NCI-H1417 treated with DMSO at 0.1 percent for 48 hours (cell line): ENCODE measurements at places on chromosomes 11 and 22.
A peak's percentile ranks its signal among the peaks of the same experiment; 100 is the strongest.

DNA sequence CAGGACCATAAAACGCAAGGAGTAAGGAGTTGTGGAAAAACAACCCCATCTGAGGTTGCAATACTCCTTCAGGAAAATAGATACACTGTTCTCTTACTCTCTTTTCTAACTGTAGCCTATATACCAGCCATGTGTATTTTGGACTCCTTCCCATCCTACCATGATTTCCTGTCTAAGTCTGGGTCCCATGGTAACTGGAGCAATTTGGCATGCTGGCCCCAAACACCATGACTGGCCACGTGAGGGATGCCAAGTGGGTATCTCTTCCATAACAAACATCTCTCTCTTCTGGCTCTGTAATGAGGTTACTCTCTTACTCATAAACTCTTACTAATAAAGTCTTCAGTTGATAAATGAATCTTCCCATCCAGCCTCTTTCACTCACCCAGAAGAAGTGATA, 26.5 kb downstream of the ABTB2 start:
- no peak for DNase-seq

DNA sequence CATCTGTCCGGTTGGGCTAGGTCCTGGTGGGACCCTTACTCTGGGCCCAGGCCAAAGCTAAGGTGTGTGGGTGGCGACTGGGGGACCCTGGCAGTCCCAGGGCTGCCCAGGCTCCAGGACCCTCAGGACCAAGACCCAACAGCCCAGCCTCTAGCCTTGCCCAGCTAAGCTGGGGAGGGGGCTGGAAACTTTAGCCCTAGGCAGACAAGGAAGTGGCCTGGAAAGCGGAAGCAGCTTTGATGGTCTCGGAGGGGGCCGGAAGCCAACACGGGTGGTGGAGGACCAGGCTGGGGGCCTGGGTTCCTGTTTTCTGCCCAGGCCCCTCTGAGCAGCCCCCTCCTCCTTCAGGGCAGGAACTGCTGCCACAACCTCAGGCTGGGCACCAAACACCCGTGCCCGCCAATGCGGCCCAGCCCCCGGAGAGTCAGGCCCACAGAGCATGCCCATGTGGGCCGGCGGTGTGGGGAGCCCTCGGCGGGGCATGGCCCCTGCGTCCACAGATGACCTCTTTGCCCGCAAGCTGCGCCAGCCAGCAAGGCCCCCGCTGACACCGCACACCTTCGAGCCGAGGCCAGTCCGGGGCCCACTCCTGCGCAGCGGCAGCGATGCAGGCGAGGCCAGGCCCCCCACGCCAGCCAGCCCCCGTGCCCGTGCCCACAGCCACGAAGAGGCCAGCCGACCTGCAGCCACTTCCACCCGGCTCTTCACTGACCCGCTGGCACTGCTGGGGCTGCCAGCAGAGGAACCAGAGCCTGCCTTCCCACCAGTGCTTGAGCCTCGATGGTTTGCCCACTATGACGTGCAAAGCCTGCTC, 2.8 kb downstream of the SIPA1 start:
- DNase-seq: no peak

GRCh38 chr11:128339792-128340191, 247.6 kb downstream of the ETS1 start:
- DNase-seq: no peak

- DNase-seq: no peak
Observed at GRCh38 chr11:37076866-37077265, 478.8 kb upstream of the RAG2 start.

DNA sequence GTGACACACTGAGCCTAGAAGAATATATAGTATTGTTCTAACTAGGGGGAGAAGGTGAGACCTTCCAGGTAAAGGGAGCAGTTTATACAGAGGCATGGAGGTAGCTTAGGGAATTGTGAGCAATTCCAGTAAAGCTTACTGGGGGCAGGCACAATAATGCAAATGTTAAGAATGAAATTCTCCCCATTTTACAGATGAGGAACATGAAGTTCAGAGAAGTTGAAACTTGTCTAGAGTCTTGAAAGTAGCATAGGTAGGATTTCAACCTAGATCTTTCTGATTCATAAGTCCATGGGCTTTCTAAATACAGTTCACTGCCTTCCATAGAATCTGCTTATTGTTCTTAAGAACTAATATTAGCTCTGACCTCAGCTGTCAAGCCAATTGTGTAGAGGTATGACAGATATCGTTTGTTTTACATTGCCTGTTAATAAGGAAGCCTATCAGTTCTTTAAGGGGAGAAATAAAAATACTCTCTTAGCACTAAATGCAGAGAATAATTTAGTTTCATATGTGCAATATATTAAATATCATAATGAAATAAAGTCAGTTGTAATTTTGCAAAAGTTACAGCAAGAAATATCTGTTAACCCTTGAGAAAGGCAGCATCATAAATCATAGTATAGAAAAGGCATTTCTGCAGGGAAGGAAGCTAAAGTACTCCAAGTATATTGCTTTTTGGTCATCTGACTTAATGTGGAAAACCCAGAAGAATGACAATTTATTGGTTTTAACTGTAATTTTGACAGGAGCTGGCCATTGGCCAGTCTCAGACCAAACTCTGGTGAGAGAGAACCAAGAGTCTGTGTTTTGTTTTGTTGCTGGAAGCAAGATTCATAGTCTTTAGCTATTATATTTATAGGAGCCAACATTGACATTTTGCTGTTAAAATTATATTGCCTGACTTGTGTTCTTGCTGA, 181.8 kb downstream of the UVRAG start:
- no peak for DNase-seq

- DNase-seq: no peak
Observed at GRCh38 chr11:8234425-8234821, 29.3 kb downstream of the LMO1 start.

GRCh38 chr22:32880893-32881596, 79.5 kb downstream of the TIMP3 start:
- no peak for DNase-seq

DNA sequence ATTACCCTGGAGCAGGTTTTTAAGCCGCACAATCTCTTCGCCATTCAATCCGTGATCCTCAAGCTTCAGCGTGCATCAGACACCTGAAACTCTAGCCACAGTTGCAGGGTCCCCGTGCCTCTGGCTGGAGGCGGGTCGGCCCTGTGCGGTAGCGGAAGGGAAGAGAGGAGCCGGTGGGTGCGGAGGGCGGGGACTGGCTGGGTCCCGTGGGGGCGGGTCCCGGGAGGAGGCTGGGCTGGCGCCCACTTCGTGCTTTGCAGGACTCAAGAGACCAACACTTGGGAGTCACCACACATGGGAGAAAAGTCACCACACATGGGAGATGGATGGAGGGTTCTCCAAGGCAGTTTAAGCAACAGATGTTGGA, 772 bp downstream of the C22orf15 start:
- no peak for DNase-seq

DNA sequence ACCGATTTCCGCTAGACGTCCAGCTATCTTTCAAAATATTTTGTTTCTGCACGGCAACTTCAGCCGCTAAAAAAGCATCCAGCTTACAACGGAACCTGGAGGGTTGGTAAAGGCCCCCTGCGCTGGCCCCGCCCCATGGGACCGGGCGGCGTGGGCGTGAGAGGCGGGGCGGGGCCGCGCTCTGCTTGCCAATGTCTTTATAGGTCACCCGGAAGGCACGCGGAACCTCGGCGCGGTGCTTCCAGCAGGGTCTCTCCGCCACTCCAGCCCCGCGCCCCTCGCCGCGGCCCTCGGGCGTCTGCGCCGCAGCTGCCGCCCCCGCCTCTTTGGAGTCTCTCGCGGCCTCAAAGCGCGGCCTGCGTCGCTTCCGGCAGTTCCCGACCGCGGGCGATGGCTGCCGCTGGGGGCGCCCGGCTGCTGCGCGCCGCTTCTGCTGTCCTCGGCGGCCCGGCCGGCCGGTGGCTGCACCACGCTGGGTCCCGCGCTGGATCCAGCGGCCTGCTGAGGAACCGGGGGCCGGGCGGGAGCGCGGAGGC, at the start of gene FDX1:
Gene FDX1, plus strand, starts transcription at position 218 of the 536 bp plus-strand sequence. Its CDS starts 173 bp downstream, at position 391.
- peak; percentile 70 for DNase-seq

- DNase-seq: no peak
Observed at GRCh38 chr11:18012122-18012905, 533 bp downstream of the SERGEF start.

GRCh38 chr11:457111-457760, 7.2 kb downstream of the PTDSS2 start:
- DNase-seq: no peak

GRCh38 chr11:28026634-28027290, 81.2 kb downstream of the KIF18A start:
- no peak for DNase-seq

DNA sequence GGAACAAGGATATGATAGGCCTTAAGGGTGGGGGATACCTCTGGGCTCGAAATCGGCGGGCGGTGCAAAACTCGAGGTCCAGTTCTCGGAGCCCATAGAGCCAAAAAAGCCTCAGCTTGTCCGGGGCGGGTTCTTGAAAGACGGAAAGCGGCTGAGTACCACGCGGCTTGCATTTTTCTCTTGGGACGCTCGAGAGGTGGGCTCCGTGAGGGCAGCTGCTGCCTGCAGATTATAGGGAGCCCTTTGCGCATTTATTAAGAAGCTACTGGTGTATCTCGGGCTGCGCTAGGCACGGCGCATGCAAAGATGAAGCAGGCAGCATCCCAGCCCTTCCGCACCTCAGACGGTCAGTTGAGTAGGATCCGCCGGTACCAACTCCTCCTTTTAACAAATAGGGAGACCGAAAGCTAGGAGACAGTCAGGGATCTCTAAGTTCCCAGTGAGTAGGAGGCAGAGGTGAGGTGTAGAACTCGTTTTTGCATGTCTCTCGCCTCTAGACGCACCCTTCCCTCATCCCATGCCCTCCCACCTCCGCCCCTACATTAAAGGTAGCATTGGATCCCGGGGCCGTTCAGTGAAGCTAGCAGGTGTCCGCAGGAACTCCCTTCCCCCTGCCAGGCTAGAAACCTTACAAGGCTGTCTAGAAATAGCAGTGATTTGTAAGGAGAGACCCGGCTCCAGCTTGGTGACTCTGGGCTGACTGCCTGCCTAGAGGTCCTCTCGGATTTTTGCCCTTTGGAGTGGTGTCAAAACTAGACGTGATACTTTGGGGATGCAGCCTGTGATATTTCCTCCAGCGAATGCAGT, 768 bp downstream of the LDHA start:
- no peak for DNase-seq

GRCh38 chr11:128688896-128689546, 4.9 kb upstream of the FLI1 start:
- DNase-seq: no peak

- no peak for DNase-seq
Observed at GRCh38 chr22:24740626-24741025, 33.9 kb downstream of the PIWIL3 start.

DNA sequence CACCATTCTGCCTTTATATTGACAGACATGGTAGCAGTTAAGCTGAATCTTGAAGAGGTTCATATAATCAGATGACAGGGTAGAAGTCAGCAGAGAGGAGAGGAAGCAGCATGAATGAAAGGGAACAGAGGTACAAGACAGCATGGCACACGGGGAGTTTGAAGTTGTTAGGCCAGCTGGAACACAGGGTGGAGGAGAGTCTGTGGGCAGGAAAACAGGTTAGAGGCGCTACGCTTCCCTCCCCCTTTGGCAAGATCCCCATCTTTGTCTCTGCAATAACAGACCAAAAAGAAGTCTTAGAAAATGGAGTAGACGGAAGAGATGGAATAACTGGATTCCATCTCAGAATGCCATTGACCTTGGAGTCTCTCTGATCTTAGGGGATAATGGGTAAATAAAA, 20.0 kb upstream of the NDUFC2 start:
- no peak for DNase-seq

DNA sequence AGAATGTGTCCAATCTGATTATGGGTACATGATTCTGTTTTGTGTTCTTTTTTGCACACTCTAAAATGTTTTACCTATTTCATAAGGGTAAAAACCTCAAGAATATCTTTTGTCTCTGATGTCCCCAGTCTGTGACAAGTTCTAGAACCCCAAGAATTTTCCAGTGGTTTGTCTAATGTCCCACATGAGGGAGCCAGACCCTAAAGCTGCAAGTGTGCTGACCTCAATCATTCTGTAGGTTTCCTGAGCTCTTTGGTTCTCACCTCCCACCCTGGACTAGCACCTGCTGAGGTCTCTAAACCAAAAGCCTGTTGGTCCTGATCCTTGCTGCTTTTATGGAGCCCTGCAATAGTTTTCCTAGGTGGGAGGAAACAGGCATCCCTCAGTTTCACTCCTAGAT, 149.8 kb upstream of the MPPED2 start:
- DNase-seq: no peak

- DNase-seq: no peak
Observed at GRCh38 chr11:56486801-56487200, 4.4 kb downstream of the OR5M8 start.

- DNase-seq: no peak
Observed at GRCh38 chr11:94526645-94527438, 14.6 kb downstream of the C11orf97 start.

- no peak for DNase-seq
Observed at GRCh38 chr11:47961383-47961782, 19.0 kb upstream of the PTPRJ start.
